A172 (cell line): ENCODE measurements at places on chromosomes 2 and 18.

- no peak for DNase-seq
These were observed 684.2 kb downstream of the EPHA4 start for GRCh38 chr2:220887876-220888275.

DNA sequence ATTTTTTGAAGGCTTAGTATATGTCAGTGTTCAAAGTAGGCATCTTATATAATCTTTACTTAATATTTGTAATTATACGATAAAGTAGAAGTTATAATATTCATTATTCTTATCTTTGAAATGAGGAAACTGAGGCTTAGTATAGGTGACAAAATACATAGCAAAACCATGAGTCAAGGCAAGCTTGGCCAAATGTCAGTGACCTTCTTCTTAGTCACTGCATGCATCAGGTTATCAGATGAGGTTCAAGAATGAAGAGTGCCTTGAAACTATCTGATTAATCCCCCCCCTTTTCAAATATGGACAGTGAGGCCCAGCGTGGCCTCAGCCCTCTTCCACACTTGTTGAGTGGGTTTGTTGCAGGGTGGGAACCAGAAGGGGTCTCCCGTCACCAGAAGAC is 59.3 kb downstream of the PMAIP1 start:
- peak; percentile 52 for DNase-seq

DNA sequence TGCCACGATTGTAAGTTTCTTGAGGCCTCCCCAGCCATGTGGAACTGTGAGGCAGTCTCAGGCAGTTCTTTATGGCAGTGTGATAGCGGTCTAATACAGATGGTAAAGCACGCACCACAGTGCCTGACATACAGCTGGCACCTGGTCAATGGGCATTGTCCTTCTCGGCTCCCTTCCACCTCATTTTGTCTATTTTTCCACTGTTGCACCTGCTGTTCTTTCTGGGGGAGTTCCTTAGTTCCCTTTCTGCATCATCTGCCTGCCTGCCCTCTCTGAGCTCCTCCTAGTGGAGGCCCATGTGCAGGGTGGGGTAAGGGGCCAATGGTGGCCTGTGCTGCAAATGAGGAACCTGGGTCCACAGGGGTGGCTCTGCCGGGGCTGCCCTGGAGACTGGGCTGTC is 157.6 kb downstream of the LPIN1 start:
- DNase-seq, result no peak

GRCh38 chr2:59993726-59994125 is 559.7 kb downstream of the BCL11A start:
- no peak for DNase-seq

GRCh38 chr18:56851774-56852173 is 200.6 kb downstream of the WDR7 start:
- no peak for DNase-seq

- no peak for DNase-seq
These were observed 252.8 kb downstream of the DYSF start for GRCh38 chr2:71706121-71706520.

DNA sequence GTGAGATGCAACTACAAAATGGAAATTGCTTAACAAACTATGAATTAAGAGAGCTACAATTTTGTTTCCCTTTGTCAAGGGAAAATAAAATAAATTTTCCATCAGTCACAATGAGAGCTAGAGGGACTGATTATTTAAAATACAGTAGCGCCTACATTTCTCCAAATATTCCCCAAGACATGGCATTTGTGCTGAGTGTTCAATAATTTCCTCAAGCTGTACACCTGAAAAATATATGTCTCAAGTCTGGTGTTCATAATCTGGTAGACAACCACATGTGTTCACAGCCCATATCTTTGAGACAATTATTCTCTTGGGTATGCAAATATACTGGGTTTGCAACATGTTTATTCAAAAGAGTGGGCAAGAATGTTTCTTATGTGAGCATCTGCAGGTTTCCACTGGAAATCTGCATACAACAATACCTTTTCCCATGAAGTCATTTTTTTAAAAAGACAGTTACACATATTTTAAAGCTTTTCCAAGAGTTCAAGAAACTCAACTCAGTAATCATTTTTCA is 240.1 kb upstream of the VRK2 start:
- DNase-seq, result no peak

DNA sequence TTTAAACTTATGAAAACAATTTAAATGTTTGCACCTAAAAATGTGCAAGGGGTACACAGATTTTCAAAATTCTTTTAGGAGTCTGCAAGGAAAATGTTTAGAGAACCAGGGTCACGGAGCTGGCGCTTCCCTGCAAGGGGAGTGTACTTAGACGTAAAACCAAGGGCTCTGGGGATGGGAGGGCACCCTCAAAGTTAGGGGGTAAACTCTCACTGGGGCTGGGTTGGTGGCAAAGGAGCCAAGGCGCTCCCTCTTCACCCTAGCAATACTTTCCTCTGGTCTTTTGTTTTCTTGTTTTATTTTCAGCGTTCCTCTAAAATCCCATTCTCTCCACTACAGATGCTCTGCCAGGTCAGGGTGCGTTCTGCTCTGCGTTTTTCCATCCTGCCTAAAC is 20.0 kb downstream of the TMEM247 start:
- DNase-seq, result no peak

- DNase-seq, result no peak
These were observed 9.8 kb upstream of the NDUFV2 start for GRCh38 chr18:9092665-9093064.

GRCh38 chr18:22378672-22379282 is 38.9 kb downstream of the CTAGE1 start:
- DNase-seq, result peak; percentile 58

GRCh38 chr18:6382963-6383362 is 31.7 kb downstream of the L3MBTL4 start:
- no peak for DNase-seq

- DNase-seq, result no peak
These were observed 34.1 kb downstream of the EEF1B2 start for GRCh38 chr2:206193671-206194357.

- peak; percentile 18 for DNase-seq
These were observed 786 bp downstream of the TAF1B start for GRCh38 chr2:9844036-9844483.

DNA sequence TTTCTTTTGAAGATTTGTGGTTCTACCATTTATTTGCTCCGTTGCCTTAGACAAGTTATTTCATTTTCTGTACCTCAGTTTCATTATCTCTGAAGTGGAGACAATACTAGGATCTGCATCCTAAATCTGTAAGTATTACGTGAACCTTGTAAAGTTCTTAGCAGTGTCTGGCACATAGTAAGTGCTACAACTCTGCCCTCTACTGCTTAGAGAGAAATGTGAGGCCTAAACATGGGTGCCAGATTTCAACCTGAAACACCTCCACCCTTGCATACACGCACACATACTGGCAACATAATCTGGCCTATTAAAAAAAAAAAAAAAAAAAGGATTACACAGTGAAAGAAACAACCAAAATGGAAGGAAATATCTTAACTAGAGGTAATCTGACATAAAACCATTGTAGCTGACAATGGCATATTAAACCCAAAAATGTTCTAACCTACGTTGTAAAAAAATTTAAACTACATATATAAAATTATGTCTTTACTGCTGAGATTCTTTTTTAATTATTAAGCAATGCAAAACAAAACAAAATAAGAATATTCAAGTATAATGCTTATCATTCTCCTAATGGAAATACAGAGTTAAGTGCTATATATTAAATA is 132.6 kb downstream of the MAP2 start:
- DNase-seq, result peak; percentile 59

DNA sequence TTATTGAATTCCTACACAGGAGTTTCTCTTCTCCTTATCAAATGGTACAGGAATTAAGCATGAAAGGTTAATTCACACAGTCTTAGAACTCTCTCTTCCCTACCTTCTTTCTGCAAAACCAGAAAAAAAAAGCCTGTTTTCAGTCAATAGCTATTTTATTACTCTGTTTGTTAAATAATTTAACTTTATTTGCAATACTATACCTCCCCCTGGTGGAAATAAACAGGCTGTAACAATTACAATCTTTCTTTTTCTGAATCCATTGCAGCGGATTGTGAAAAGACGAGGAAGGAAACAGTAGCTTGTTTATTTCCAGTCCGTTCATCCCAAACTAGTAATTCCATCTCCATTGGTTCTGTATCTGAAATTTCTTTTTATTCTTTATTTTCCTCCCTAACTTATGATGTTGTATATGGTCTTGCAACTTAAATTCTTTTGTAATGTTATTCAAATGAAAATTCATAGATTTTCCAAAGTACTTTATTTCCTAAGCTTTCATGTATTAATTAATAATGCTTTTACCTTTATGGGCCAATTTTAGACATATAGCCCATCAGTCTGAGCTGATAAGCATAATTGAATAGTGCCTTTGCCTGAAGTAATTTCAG is 165.2 kb downstream of the SH3BP4 start:
- DNase-seq, result peak; percentile 53

GRCh38 chr2:50157279-50157678 is 874.7 kb downstream of the NRXN1 start:
- no peak for DNase-seq

DNA sequence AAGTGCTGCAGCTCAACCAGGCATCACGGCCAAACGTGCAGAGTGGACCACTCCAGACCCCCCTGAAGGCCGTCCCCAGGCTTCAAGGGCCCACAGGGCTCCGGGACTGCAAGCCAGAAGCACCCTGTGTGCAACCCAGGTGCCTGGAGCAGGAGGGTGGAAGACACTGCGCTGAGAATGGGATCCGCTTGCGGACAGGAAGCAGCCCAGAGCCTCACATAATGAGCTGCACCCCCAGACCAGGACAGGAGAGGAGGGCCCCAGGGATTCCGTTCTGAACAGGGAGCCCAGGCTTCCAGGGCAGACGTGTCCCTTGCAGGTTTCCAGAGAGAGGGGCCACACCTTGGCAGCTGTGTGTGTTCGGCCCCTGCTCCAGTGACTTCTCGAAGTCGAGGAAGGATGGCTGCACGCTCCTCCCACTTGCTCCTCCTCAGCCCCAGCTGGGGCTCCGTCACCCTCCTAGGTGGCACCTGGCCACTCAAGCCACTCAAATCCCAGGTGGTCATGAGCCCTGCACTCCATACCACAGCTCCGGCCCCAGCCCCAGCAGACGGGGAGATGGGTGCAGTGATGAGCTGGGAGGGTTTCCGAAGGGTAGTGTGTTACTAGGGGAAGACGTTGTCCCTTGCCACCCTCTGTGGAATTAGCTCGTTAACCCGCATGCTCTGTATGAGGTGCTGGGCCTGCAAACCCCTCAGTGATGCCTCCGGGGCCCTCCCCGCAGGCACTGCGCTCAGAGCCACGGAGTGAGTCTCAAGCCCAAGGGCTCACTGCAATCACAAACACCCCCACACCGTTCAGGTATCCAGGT is 79.2 kb downstream of the NDUFA10 start:
- no peak for DNase-seq

DNA sequence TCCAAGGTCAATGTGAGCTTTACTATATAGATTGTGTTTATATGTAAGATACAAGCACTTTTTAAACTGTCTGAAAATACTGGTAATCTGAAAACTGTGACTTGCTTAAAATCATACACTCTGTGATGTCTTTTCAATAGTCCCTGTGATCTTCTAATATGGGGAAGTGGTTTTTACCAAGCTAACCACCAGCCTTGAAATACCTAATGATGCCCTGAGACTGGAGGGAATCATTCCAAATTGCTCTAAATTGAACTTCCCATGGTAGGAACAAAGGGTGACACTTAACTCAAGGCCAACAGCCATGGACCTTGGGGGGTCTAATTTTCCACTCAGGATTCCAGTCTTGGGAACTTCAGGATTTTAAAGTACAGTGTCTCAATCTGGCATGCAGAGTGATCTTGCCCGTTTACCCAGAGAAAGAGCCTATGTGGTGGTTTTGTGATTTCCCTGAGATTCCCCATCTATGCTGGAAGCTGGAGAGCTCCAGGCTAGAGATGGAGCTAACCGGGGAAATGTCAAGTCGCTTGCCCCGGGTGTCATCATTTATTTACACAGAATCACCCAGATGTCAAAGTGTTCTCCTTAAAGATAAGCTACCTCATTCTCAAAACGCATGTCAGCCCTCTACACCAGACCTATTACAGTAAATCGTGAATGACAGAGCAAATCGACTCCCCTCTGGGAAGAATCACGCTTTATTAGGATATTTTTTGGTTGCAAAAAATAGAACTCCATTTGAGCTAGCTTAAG is 198.5 kb downstream of the SP3 start:
- no peak for DNase-seq

DNA sequence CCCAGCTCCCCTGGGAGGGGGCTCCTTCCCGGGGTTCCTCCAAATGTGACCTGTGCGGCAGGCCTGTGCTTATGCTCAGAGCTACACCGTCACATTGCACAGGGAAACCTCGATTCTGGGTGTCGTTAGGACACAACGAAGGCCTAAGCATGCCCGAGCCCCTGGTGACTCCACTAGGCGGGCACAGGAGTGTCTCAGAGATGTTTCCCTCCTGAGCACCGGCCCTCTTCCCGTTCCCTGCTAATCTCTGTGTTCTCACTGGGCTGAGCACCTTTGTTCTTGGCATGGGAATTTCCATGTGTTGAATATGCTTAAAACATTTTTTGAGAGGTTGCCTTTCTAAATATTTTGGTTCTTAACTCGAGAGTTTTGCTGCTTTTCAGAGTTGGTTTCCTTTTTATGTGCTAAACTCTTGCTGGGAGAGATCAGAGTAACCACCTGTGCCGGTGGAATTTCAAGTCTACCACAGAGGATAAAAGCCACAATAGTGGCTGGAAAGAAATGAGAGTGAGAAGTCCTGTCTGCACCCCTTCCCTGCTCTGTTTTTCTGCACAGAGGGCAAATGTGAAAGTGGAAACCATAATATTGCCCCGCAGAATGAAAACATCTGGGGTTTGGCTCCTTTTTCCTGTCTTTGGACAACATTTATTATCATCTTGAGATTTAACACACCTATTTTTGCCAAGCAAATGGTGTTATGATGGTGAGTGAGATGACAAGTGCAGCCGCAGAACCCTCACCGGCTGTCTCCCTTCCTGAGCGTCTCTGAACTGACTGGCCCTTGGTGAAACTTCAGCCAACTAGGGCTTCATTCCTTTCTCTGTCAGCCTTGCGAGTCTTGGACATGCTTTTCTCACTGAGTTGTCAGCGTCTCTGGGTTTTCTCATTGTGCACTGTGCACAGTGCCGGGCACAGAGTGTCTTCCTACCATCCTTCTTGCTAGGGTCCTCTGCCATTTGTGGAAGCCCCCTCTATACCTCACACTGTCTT is 154.1 kb downstream of the VAPA start:
- DNase-seq, result no peak

- DNase-seq, result no peak
These were observed 294.3 kb upstream of the SETBP1 start for GRCh38 chr18:44386401-44386800.

- DNase-seq, result no peak
These were observed 55.5 kb downstream of the PRKCE start for GRCh38 chr2:45707006-45707405.

- peak; percentile 73 for DNase-seq
These were observed 61.1 kb upstream of the RAB12 start for GRCh38 chr18:8548186-8548585.

DNA sequence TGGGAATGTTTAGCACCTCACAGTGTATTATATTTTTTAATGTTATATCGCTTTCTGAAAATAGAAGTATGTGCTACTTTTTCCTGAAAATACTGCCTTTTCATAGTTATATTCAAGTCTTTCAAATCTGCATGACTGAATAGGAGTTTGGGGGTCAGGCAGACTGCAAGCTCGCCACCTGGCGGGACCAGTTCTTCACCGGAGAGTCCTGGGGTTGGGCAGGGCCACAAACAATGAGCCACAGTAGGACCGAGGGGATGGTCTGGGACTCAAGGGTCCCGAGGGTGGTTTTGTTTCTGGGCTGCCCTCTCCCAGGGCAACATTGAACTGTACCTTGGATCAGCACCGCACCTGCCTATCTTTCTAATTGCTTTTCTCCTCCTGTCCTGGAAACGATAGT is 70.6 kb downstream of the VWA3B start:
- no peak for DNase-seq
